Neuronal stem cell (in vitro differentiated cells): ENCODE measurements at places on chromosomes 13 and 19.

DNA sequence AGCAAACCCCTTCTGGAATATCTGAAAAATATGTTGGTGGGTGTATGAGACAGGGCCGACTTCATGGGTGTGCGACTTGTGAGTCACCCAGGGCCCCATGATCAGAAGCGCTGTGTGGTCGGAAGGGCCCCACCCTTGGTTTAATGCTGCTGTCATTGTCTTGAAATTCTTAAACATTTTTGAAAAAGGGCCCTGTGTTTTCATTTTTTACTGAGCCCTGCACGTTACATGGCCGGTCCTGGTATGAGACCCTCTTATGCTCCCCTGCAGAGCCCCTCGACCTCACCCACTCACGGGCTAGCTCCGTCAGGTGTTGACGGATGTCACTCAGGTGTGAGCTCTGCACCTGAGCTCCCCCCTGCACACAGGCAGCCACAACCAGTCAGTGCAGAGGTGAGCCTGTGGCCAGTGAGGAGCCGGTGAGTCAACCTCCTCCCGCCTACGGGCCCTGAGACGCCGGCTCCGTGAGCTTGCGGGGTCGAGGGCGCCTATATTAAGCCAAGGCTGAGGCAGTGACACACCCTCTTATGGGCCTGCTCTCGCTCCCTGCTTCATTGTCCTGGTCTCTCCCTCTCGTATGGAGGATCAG, 27.7 kb downstream of the GADD45B start:
- DNase-seq = no peak

- DNase-seq = no peak
These were observed 3.0 kb downstream of the ZNF649 start for GRCh38 chr19:51901860-51902259.

- no peak for DNase-seq
These were observed 14.3 kb downstream of the CCDC97 start for GRCh38 chr19:41324231-41324702.

DNA sequence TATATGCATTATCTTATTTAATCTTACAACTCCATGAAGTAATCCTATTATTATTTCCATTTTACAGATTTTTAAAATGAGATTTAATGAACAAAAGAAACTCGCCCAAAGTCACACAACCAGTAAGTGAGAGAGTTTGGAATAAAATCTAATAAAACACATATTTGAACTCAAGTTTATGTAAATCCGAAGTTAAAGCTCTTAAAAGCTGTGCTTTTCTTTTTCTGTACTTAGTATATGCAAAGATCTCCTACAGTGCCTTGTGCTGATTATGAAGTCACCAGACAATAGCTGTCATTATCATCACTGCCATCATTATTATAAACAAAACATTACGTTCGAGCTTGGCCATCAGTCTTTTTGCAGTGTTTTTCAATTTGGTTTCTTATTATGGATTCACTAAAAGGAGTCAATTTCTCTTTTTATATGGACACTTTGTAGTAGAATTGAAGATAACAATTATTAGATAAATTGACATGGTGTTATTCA, 29.7 kb upstream of the ENOX1 start:
- DNase-seq = no peak

- DNase-seq = no peak
These were observed 1.2 kb downstream of the PSPC1 start for GRCh38 chr13:19781526-19781925.

- no peak for DNase-seq
These were observed at the start of gene B3GNT3 for GRCh38 chr19:17794731-17795494. B3GNT3 (plus strand) TSS chr19:17795138; CDS start chr19:17807808, 12,670 bp downstream.

GRCh38 chr19:15555021-15555420, 46.7 kb downstream of the CYP4F22 start:
- DNase-seq = no peak
